H54 (cell line): ENCODE measurements at places on chromosomes 5 and 9.

GRCh38 chr5:132065951-132066701, 5.7 kb downstream of the IL3 start:
- DNase-seq = no peak

GRCh38 chr5:6522923-6523322, 74.3 kb downstream of the UBE2QL1 start:
- no peak for DNase-seq

- DNase-seq = no peak
These were observed 3.9 kb downstream of the STC2 start for GRCh38 chr5:173324115-173325001.

GRCh38 chr5:109694451-109694891, 4.7 kb downstream of the MAN2A1 start:
- no peak for DNase-seq
